ENCODE measurements at places on chromosomes 2 and 18. TPM values are rescaled to one million over a fixed set of nuclear protein-coding genes. Genes with fewer than 3 reads are reported as not detected.

FABP1 gene
- not detected for total RNA-seq

TMEM169 gene
- total RNA-seq = 1.1 TPM

CEP68 gene
- total RNA-seq = 5.9 TPM

GRCh38 chr2:85886590-85886989, 2.2 kb downstream of the ST3GAL5 start:
- DNase-seq = no peak

GRCh38 chr18:635171-635570, 22.3 kb upstream of the TYMS start:
- no peak for DNase-seq

GRCh38 chr18:59744271-59744721, 47.1 kb upstream of the CCBE1 start:
- no peak for DNase-seq

DNA sequence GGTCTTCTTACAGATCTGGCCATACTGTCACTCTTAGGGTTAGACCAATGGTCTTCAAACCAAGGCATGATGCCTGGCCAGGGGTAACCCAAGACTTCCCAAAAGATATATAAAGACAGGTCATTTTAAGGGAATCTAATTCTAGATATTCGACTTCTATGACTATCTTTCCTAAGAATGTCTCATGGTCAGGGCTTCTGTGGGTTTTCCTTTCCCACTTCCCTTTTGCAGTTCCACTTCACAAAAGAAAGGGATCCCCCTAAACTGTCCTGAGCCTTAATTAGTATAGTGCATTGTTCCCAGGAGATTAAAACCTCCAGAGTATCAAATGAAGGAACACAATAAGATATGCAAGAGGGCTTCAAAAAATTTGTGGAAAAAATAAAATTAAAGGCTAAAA, 223.6 kb upstream of the SIX2 start:
- DNase-seq = no peak

All from activated CD8-positive, alpha-beta memory T cell treated with anti-CD3 and anti-CD28 coated beads, Interleukin-2, amount 10 ng/mL, durations not matched to agents 7 days and 5 days (primary cell).